ENCODE measurements at places on chromosomes 3 and 15. TPM values are rescaled to one million over a fixed set of nuclear protein-coding genes. Genes with fewer than 3 reads are reported as not detected.
A peak's percentile ranks its signal among the peaks of the same experiment; 100 is the strongest.

Gene STX19
- not detected for total RNA-seq

GRCh38 chr3:157905885-157906284 is 200.3 kb downstream of the SHOX2 start:
- H3K27me3 ChIP-seq = no peaks in the 10 kb centered on the region
- H3K4me3 ChIP-seq = no peak overlapping the region
- no peak for DNase-seq
- no peak overlapping the region for H3K27ac ChIP-seq
- no peaks in the 10 kb centered on the region for H3K36me3 ChIP-seq

GRCh38 chr3:171789759-171790505 is 20.4 kb downstream of the PLD1 start:
- no peak for DNase-seq
- no peaks in the 10 kb centered on the region for H3K36me3 ChIP-seq
- H3K4me1 ChIP-seq = no peaks in the 10 kb centered on the region
- no peak overlapping the region for H3K4me3 ChIP-seq
- no peak overlapping the region for H3K27ac ChIP-seq

GRCh38 chr3:81920816-81921215 is 159.4 kb upstream of the GBE1 start:
- no peaks in the 10 kb centered on the region for H3K4me1 ChIP-seq
- H3K4me3 ChIP-seq = no peak overlapping the region
- H3K27ac ChIP-seq = no peak overlapping the region
- no peaks in the 10 kb centered on the region for H3K36me3 ChIP-seq

GRCh38 chr15:72790302-72790910 is 6.8 kb upstream of the ADPGK start:
- no peak overlapping the region for H3K4me3 ChIP-seq
- no peak for DNase-seq
- no peak overlapping the region for H3K27ac ChIP-seq
- peaks cover 8% of the 10 kb centered on the region for H3K4me1 ChIP-seq
- no peaks in the 10 kb centered on the region for H3K36me3 ChIP-seq

Gene CX3CR1
- 0.94 TPM for total RNA-seq

Gene EFHB
- total RNA-seq = not detected

- H3K4me3 ChIP-seq = no peak overlapping the region
- H3K27ac ChIP-seq = peak overlapping the region; percentile 16
- no peak for DNase-seq
- peaks cover 6% of the 10 kb centered on the region for H3K36me3 ChIP-seq
- peaks cover 34% of the 10 kb centered on the region for H3K4me1 ChIP-seq
These were observed 2.2 kb upstream of the CD47 start for GRCh38 chr3:108093021-108093420.

- no peaks in the 10 kb centered on the region for H3K27me3 ChIP-seq
- H3K27ac ChIP-seq = no peak overlapping the region
- peaks cover 4% of the 10 kb centered on the region for H3K4me1 ChIP-seq
- H3K36me3 ChIP-seq = no peaks in the 10 kb centered on the region
These were observed 25.3 kb downstream of the IL16 start for GRCh38 chr15:81222007-81222406.

GRCh38 chr3:195908694-195909581 is 587 bp upstream of the TNK2 start:
- H3K27ac ChIP-seq = peak overlapping the region; percentile 100
- DNase-seq = peak; percentile 74

DNA sequence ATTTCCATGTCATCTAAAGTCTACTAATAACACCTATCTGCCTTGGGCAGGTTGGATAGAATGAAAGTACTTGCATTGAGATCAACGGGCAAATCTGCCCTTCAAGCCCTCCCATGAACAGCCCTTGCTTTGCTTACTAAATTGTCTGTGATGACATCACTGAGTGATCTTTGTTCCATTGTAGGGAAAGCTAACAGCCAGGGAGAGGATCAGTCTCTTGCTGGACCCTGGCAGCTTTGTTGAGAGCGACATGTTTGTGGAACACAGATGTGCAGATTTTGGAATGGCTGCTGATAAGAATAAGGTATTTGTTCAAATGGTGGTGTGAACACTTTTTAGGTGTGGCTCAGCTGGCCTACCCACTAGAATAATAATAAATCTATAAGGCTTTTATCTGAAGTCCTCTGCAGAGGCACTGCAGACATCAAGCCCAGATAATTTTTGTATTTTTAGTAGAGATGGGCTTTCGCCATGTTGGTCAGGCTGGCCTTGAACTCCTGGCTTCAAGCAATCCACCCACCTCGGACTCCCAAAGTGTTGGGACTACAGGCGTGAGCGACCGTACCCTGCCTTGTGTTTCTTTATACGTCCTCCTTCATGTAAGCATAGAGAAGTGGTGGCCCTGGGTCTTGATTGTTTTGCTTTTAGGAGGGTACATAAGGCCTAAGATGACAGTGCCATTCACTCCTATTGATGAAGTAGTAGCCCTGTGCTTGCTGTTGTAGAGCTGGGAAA is 5.7 kb downstream of the PCCB start:
- no peak for DNase-seq
- peaks cover 10% of the 10 kb centered on the region for H3K4me1 ChIP-seq
- H3K36me3 ChIP-seq = peaks cover 7% of the 10 kb centered on the region
- H3K4me3 ChIP-seq = no peak overlapping the region

- no peaks in the 10 kb centered on the region for H3K4me1 ChIP-seq
- H3K27me3 ChIP-seq = peaks cover 1% of the 10 kb centered on the region
- no peak for DNase-seq
These were observed 94.8 kb downstream of the PRICKLE2 start for GRCh38 chr3:64130436-64130835.

Gene IL17RB
- 0.31 TPM for total RNA-seq

Gene CCR9
- total RNA-seq = 19.4 TPM

- no peak overlapping the region for H3K4me3 ChIP-seq
- H3K27ac ChIP-seq = no peak overlapping the region
- peaks cover 50% of the 10 kb centered on the region for H3K4me1 ChIP-seq
- DNase-seq = no peak
These were observed 24.8 kb downstream of the SH3BP5 start for GRCh38 chr3:15307580-15307979.

DNA sequence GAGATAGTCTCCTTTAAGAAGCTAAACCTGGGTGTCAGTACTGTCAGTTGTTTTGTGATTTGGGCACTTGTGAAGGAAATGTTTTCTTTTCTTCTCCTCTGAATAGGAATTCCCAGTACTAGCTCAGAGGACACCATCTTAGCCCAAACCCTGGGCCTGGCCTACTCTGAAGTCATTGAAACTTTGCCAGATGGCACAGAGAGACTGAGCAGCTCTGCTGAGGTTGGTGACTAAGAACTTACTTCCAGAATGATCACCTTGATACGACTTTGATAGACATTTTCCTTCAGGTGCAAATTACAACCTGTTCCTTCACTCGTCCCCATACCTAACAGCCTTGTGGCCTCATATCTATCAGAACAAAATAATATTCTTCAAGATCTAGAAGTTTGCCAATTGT is 100.2 kb downstream of the LARS2 start:
- no peaks in the 10 kb centered on the region for H3K4me1 ChIP-seq
- H3K27ac ChIP-seq = no peak overlapping the region
- no peaks in the 10 kb centered on the region for H3K27me3 ChIP-seq
- no peak for DNase-seq
- H3K36me3 ChIP-seq = peaks cover 34% of the 10 kb centered on the region

Gene TMEM266
- total RNA-seq = not detected

Gene CASR
- not detected for total RNA-seq

DNA sequence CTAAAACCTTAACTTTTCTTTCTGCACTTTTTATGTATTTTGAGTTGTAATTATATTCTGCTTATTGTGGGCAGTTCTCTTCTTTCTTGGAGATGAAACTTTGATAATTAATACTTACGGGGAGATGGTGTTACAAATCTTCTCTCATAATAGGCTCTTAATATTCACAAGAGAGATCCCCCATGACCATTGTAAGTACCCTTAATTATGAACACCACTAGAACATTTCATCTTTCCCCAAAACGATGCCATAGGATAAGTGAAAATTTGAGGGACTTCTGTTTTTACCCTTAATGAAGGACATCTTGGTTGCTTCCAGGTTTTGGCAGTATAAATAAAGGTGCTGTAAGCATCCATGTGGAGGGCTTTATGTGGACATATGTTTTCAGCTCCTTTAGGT is 60.7 kb downstream of the PIAS1 start:
- H3K27ac ChIP-seq = peak overlapping the region; percentile 83
- H3K4me1 ChIP-seq = peaks cover 26% of the 10 kb centered on the region
- peaks cover 34% of the 10 kb centered on the region for H3K36me3 ChIP-seq
- no peak for DNase-seq
- peak overlapping the region; percentile 84 for H3K4me3 ChIP-seq

DNA sequence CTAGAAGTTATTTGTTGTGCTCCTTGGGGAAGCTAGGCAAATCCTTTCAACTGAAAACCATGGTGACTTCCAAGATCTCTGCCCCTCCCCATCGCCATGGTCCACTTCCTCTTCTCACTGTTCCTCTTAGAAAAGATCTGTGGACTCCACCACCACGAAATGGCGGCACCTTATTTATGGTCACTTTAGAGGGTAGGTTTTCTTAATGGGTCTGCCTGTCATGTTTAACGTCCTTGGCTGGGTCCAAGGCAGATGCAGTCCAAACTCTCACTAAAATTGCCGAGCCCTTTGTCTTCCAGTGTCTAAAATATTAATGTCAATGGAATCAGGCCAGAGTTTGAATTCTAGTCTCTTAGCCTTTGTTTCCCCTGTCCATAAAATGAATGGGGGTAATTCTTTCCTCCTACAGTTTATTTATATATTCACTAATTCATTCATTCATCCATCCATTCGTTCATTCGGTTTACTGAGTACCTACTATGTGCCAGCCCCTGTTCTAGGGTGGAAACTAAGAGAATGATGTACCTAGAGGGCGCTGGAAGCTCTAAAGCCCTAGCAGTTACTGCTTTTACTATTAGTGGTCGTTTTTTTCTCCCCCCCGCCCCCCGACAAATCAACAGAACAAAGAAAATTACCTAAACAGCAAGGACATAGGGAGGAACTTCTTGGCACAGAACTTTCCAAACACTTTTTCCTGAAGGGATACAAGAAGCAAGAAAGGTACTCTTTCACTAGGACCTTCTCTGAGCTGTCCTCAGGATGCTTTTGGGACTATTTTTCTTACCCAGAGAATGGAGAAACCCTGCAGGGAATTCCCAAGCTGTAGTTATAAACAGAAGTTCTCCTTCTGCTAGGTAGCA is 657 bp downstream of the PATL2 start:
- H3K36me3 ChIP-seq = peaks cover 57% of the 10 kb centered on the region
- H3K4me3 ChIP-seq = peak overlapping the region; percentile 92
- DNase-seq = no peak
- H3K27me3 ChIP-seq = no peaks in the 10 kb centered on the region
- peak overlapping the region; percentile 100 for H3K27ac ChIP-seq
- peaks cover 28% of the 10 kb centered on the region for H3K4me1 ChIP-seq

DNA sequence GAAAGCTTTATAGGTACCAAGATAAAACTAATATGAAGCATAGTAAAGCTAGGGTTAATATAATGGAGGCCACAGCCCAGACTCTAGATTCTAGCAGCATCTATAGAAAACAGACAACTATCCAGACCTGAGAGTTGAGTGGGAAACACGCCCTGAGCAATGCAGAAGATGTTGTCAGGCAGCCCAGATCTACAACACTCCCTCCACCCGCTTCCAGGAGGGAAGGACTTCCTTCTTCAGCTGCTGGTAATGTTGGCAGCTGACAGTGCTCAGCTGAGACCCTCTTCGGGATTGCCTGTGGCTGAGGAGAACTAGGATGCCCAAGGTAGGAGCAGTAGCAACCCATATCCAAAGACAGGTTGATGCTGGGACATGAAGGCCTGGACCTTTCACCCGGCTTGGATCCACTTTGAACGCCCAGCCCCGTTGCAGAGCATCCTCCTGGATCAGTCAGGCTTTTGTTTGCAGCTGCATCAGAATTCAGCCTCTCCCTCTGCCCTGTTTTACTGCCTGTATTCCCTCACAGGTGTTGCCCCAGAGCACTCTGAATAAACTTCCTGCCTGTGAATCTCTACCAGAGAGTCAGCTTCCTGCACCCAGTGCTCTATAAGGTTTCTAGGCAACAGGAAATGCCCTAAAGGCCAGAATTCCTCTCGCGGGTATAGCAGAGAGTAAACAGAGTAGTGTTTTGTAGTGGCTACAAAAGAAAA is 174.7 kb upstream of the IL12A start:
- peaks cover 5% of the 10 kb centered on the region for H3K27me3 ChIP-seq
- H3K4me3 ChIP-seq = no peak overlapping the region
- peaks cover 2% of the 10 kb centered on the region for H3K4me1 ChIP-seq
- DNase-seq = no peak
- no peaks in the 10 kb centered on the region for H3K36me3 ChIP-seq
